Left ventricle myocardium inferior (tissue), 1 donor: ENCODE measurements at places on chromosomes 2 and 18. TPM values are rescaled to one million over a fixed set of nuclear protein-coding genes. Genes with fewer than 3 reads are reported as not detected.
A peak's percentile ranks its signal among the peaks of the same experiment; 100 is the strongest.

- no peak overlapping the region for H3K4me3 ChIP-seq
- H3K4me1 ChIP-seq: peaks cover 10% of the 10 kb centered on the region
- no peak overlapping the region for H3K27ac ChIP-seq
Observed at GRCh38 chr18:32271672-32272208, 81.9 kb downstream of the MEP1B start.

DNA sequence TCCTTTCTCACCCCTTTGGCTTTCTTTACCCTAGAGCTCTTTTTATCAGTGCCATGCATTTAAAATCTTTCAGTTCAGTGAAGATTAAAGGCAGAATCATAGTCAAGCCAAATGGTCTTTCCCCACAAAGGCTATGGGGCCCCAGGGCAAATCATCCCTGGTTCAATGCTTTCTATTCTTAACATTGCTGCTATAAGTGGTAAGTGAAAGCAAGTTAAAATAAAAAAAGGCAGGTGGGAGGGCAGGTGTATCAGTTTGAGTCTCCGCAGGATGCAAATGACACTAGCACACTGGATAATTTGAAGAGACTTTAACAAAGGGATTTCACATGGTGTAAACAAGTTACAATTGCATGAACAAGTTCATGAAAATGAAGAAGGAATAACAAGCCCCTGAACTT is 757.4 kb downstream of the SATB2 start:
- H3K27me3 ChIP-seq: no peaks in the 10 kb centered on the region
- no peaks in the 10 kb centered on the region for H3K4me1 ChIP-seq
- no peaks in the 10 kb centered on the region for H3K36me3 ChIP-seq
- no peak overlapping the region for H3K4me3 ChIP-seq
- no peak overlapping the region for H3K27ac ChIP-seq

- H3K36me3 ChIP-seq: no peaks in the 10 kb centered on the region
- H3K4me1 ChIP-seq: peaks cover 42% of the 10 kb centered on the region
- H3K27ac ChIP-seq: peak overlapping the region; percentile 95
- H3K4me3 ChIP-seq: peak overlapping the region; percentile 89
- no peak for DNase-seq
- H3K27me3 ChIP-seq: no peaks in the 10 kb centered on the region
Observed at GRCh38 chr2:26347286-26347865, 787 bp upstream of the ADGRF3 start.

DNA sequence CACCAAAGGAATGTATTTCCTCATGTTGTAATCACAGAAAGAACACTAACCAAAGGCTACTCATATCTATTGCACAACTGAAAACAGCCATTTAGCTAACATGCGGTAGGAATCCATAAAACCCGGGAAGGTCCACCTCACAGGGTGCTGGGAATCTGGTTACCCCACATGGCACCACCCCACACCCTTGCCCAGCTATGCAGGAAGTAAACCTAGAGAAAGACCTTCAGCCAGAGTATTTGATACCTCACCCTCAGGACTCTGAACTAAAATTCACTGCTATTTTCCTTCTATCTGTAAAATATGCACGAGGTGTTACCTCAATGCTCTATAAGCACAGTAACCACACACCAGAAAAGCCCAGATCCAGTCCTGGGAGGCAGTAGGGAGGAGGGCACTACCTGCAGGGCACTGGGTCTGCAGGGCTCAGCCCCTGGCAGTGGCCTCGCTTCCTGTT is 45.8 kb downstream of the PTPN2 start:
- no peak overlapping the region for H3K4me3 ChIP-seq
- H3K27ac ChIP-seq: peak overlapping the region; percentile 30
- H3K27me3 ChIP-seq: no peaks in the 10 kb centered on the region
- H3K36me3 ChIP-seq: peaks cover 21% of the 10 kb centered on the region
- no peak for DNase-seq

- no peaks in the 10 kb centered on the region for H3K27me3 ChIP-seq
- no peak overlapping the region for H3K4me3 ChIP-seq
- no peak for DNase-seq
- H3K4me1 ChIP-seq: no peaks in the 10 kb centered on the region
- no peaks in the 10 kb centered on the region for H3K36me3 ChIP-seq
Observed at GRCh38 chr2:214995926-214996670, 142.3 kb downstream of the ABCA12 start.

DNA sequence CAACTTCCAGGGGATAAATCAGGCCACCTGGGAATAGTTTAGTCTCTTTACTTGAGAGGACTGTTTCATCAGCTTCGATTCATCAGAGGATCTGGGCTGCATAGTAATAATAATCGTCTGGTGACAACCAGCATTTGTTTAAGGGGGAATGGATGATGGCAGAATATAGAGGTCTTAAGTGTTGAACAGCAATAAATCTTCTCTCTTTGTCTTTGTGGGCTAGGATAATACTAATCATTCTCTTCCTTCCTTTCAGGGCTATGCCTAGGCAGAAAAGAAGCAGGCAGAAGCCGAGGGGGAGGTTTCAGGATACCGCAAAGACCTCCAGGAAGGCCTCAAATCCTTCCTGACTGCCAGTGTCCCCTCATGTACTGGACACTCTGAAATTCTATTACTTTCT is 150.4 kb upstream of the GAREM1 start:
- no peak overlapping the region for H3K27ac ChIP-seq
- H3K36me3 ChIP-seq: no peaks in the 10 kb centered on the region
- DNase-seq: no peak

DNA sequence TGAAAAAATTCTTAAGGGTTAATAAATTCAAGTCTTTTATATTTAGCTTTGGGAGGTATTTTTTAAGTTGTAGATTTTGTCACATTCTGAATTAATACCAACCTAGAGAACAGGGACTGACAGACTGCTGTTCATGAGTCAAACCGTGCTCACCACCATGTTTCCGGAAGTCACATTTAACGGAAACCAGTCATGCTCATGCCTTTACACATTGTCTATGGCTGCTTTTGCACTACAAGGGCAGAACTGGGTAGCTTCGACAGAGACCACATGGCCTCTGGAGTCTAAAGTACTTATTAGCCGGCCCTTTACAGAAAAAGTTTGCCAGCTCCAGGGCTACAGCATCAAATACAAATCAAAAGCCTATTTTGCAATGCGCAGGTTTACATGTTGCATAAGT is 33.3 kb downstream of the LONRF2 start:
- H3K27me3 ChIP-seq: no peaks in the 10 kb centered on the region
- H3K27ac ChIP-seq: no peak overlapping the region
- DNase-seq: no peak
- H3K36me3 ChIP-seq: peaks cover 40% of the 10 kb centered on the region
- H3K4me3 ChIP-seq: no peak overlapping the region

Gene CNGA3
- total RNA-seq: not detected
